ENCODE measurements at places on chromosomes 3 and 15. TPM values are rescaled to one million over a fixed set of nuclear protein-coding genes. Genes with fewer than 3 reads are reported as not detected.

Gene CLSTN2
- total RNA-seq, result 12.0 TPM

Gene CDC25A
- 0.88 TPM for total RNA-seq

- no peak for DNase-seq
Measured at GRCh38 chr3:172275586-172275985, 172.7 kb downstream of the GHSR start.

- no peak for DNase-seq
Measured at GRCh38 chr3:102398176-102398575, 36.6 kb upstream of the ZPLD1 start.

Gene GRIP2
- 3.0 TPM for total RNA-seq

Gene PLD1
- total RNA-seq, result 24.3 TPM

- no peak for DNase-seq
Measured at GRCh38 chr15:85889956-85890619, 95.4 kb upstream of the KLHL25 start.

All from kidney (tissue), 22 donors.